Astrocyte of the cerebellum (primary cell): ENCODE measurements at places on chromosomes 16 and 17.

DNA sequence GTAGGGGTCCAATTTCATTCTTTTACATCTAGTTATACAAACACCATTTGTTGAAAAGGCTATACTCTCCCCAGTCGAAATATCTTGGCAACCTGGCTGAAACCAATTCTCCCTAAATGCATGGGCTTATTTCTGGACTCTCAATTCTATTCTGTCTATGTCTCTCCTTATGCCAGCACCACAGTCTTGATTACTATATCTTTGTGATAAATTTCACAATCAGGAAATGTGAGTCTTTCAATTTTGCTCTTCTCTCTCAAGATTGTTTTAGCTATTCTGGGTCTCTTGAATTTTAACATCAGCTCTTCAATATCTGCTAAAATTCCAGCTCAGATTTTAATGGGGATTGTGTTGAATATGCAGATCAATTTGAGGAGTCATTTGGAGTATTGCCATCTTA, 5.9 kb upstream of the TRIM25 start:
- no peak for DNase-seq

DNA sequence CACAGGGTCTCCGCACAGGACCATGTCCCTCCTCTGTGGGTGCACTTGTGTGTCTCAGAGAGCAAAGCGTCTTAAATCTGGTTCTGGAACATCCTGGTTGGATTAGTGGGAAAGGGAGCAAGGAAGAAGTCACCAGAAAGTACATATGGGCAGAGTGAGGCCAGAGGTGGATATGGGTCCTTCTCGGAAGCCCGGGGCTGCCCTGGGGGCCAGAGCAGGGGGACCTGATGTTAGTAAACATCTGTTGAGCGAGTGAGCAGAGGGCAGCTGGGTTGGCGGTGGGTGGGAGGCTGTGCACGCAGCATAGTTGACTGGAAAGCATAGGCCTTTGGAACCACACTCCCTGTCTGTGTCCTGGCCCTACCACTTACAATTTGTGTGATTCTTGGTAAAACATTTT, 22.7 kb downstream of the UNC13D start:
- no peak for DNase-seq

- DNase-seq: peak; percentile 4
Observed at GRCh38 chr16:1858189-1858865, 13.6 kb downstream of the MEIOB start.

- DNase-seq: peak; percentile 53
Observed at GRCh38 chr17:10616502-10617119, 40.5 kb downstream of the MYH3 start.

GRCh38 chr16:11254913-11255736, 879 bp downstream of the SOCS1 start:
- DNase-seq: no peak

- DNase-seq: no peak
Observed at GRCh38 chr16:67397812-67398545, 4.7 kb upstream of the TPPP3 start.

DNA sequence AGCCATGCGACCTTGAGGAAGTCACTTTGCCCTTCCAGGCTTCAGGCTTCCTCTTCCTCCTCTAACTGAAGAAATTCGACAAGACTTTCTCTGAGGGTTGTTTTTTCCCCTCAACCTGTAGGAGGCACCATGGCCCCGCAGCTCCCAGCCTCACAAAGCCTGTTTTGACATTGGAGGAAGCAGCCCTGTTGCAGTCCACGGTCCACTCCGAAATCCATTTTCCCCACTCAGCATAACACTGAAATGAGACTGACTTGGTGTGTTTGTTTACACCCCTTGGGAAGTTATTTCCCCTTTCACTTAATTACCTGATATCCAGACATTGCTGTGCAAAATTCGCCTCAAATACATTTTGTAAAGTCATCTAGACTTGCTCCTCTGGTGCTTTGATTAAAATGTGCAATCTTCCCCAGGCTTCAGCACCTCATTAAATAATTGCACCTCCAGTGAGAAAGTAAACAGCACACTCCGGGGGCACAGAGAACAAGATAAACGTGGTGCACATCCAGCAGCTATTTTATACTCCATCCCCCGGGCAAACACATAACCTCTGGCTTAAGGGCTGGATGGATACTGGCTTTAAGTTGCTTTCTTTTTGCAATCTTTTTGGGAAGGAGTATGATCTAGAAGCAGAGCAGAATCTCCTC, 41.4 kb upstream of the PIRT start:
- DNase-seq: no peak

GRCh38 chr16:3643095-3643730, 11.3 kb upstream of the DNASE1 start:
- DNase-seq: no peak

DNA sequence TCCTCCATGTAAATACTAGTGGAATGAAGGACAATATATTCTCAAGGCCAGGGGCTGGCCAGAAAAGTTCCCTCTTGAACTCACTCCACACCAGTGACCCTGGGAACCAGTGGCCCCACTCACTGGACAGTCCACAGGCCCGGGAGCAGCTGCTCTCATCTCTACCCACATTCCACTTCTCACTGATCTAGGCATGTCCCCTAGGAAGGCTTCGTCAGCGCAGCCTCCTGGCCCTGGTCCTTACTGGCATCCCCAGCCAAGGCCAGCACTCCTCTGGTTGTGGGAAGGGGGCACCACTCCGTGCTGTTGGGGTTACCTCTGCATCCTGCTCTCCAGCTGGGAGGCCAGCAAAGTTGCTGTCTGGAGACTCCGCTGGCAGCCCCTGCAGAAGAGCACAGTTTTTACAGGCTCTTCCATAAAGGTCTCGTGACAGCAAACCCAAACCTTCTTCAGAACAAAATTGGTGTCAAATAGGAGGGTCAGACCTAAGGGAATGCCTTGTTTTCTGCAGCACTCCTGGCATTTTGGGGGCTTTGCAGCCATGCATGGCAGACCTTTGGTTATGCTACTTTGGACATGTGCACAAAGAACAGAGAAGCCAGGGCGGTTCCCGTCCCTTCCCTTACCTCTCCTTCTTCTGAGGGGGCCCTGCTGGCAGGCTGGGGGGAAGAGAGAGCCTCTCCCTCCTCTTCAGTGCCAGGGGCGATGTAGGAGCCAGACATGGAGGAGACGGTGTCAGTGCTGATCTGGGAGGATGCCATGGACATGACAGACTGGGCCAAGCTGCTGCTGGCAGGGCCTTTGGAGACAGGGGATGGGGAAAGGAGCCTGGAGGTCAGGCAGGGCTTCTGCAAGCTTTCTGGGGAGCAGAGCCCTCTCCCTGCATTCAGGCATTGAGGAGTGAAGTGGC, 14.1 kb upstream of the FOXJ1 start:
- DNase-seq: no peak

DNA sequence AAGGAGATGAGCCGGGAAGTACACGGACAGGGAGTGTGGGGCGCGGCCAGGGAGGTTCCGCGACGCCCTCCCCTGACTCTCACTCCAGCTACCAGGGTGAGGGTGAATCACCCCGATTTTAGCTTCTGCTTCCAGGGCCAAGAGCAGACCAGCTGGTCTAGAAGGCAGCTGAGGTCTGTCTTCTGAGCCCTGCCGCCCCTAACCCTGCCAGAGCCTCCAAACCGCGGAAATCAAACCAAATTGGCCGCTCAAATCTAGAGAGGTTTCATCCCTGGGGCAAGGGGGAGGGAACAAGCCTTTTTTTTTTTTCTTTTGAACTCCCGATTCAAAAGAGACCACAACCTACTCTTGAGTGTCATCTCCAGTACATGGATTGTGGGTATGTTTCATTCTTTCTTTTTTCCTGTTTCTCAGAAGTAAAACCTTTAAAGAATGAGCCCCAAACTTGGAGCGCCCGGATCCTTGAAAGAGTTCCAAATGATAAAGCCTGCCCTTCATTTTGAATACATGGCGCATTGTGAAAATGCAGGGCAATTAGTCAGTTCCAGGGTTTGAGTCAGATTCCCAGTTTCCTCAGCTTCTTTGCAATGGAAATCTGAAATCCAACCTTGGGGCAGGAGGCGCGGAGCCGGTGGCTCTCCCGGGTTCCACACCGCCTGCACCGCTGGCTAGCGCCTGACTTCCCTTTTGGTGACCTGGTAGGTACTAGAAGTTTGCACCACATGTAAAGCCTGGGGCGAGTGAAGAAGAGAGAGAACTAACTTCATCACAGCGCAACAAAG, 16.5 kb upstream of the ZFHX3 start:
- no peak for DNase-seq

DNA sequence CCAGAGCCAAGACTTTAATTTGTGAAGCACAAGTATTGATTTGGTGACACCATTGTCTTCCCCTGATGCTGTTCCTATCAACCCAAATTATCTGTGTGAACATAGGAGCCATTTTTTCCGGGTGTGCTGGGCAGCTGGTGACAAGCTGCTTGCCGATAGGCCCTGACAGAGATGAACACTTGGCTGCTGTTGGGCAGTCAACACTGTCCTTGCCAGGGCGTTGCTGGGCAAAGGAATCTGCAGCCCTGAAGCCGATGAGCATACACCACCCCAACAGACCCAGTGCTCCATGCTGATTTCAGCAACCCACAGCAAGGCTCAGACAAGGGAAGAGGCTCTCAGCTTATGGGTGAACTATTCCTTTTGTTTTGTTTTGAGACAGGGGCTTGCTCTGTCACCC, 105.4 kb downstream of the YPEL2 start:
- no peak for DNase-seq

DNA sequence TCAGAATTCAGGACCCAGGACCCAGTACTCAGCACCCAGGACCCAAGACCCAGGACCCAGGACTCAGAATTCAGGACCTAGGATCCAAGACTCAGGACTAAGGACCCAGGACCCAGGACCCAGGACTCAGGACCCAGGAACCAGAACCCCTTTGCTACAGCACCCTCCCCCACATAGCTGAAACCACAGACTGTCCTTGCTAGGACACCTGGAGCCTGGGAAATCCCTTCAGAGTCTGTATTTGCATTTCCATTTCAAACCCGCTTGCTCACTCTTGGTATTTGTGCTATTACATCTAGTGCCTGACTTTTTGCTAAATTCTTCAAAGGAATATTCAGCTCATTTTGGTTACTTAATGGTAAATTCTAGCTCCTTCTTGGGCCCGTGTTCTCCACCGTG, 275.8 kb upstream of the MAF start:
- DNase-seq: no peak

- no peak for DNase-seq
Observed at GRCh38 chr17:79654350-79654959, 43.6 kb upstream of the RBFOX3 start.

- DNase-seq: peak; percentile 53
Observed at GRCh38 chr16:81204798-81205680, 33.5 kb upstream of the BCO1 start.

- DNase-seq: no peak
Observed at GRCh38 chr17:81028506-81028858, 6.5 kb upstream of the BAIAP2 start.

GRCh38 chr17:2063261-2064146, 8.6 kb downstream of the HIC1 start:
- no peak for DNase-seq

DNA sequence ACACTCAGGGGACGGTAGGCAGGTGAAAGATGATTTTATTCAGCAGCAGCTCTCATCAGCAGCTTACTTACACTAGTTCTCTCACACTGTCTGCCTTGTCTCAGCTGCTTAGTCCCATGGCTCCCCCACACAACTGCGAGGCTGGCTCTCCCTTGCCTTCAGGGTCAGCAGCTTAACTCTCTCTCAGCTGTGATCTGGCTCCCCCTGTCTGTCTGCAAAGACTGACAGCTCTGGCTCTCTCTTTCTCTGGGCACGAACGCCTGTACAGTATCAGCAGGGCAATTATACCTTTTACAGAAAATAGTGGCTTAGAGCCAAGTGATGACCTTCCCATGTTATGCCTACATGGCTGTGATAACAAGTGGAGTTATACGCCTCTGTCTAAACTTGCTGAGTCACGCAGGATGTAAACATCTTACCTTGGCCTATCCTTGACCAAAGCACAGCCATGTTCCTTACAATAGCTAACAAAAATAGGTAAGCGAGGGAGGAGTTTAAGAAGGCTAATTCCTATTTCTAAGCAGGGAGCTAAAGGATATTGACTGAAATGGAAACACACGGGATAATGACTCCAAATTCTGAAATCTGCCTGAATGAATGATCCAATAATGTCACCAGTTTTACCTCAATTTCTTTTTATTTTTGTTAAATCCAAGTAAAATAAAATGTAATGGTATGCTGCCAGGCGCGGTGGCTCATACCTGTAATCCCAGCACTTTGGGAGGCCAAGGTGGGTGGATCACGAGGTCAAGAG, 1.1 kb upstream of the NDUFAB1 start:
- no peak for DNase-seq

- no peak for DNase-seq
Observed at GRCh38 chr16:68607443-68607842, 37.7 kb upstream of the CDH3 start.

DNA sequence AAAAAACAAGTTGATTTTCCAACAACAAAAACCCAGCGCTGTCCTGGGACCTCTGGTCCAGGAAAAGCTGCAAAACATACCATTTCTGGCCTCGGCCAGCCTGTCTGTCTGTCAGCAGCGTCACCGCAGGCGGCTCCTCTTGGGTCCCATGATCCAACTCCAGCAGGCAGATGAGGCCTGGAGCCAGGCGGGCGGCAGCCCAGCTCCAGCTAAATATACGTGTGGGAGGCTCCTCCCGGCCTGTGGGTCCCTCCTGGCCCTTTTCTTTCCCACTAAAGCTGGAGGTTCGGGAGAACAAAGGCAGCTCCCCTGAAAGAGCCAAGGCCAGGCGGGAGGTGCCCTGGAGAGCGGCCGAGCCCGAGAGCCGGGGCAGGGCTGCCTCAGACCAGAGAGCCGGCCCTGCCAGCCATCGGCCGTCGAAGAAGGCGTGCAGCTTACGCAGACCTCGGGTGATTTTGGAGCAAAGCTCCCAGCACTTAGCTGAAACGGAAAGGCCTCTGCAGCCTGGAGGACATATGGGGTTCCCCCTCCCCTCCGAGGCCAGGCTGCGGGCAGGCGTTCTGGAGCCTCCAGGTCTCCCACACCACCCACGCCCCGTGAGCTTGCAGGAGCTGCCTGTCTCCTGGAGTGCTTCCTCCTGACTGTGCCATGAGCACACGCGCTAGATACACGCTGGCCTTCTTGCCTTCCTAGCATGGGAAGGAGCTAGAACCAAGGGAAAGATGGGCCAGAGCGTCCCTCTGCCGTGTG, 19.9 kb upstream of the JPH3 start:
- DNase-seq: peak; percentile 42

GRCh38 chr16:24700549-24701392, 28.7 kb upstream of the TNRC6A start:
- peak; percentile 98 for DNase-seq

- no peak for DNase-seq
Observed at GRCh38 chr17:27782791-27783206, 17.5 kb downstream of the NOS2 start.

- DNase-seq: no peak
Observed at GRCh38 chr17:80092959-80093358, 8.4 kb upstream of the GAA start.

GRCh38 chr17:45900723-45901415, 6.5 kb downstream of the MAPT start:
- DNase-seq: no peak

DNA sequence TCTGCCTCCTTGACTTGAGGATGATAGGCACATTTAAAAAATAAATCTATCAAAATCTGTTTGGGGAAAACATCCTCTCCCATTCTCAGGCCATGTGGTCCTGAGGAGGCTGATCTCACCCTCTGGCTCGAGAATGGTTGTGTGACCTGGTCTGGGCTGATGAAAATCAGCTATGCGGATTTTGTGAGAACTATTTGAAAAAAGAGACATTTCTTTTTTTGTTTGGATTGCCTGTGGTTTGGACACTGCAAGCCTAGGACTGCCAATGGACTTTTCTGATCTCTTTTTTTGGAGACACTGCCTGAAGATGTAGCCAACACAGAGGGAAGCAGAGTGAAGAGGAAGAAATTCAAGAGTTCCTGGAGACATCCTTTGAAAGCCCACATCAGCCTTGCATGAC, 145.9 kb downstream of the HS3ST3B1 start:
- no peak for DNase-seq

GRCh38 chr17:72287586-72287985, 166.8 kb downstream of the SOX9 start:
- DNase-seq: no peak
